ENCODE measurements at places on chromosomes 2 and 18.

DNA sequence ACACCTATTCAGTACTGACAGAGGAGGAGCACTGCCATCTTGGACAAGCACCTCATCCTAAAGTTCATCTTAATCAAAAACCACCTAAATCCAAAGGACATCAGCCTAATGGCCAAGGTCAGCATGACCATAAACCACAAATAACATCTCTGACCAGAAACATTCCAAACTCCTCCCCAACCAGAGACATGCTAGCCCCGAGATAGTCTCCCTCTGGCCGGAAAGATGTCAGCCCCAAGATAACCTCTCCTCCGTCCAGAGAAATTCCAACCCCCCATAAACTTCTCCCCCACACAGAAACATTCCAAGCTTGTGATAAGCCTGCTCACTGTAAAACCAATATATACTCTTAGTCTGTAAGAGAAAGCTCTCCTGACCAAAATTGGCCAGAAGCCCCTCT is 260.6 kb downstream of the CLIP4 start:
- no peak for DNase-seq

- no peak for DNase-seq
Observed at GRCh38 chr2:101949304-101949703, 42.5 kb upstream of the IL1R2 start.

DNA sequence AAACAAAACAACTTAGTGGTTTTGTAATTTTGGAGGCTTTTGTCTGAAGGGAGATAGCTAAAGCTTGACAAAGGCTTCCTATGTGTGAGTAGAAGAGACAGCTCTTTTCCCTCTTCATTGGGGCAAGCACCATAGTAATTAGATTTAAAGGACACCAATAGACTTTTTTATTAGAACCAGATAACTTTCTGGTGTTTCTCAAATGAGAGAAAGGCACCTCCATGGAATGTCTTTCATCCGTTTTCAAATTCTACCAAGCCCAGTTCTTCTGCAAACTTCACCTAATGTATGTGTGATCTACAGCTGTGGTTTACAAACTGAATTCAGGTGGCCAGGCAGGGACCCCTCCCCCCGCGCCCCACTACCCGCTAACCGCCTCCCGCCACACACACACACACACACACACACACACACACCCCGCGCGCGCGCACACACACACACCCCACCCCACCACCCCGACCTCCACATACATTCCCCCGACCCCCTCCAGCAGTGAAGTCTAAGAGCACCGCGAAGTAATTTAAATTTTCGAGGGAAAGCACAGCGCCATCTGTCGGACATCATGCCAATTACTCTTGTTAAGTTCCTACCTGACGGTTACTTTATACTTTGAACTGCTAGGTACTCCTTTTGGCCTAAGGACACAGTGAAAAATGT is 31.6 kb upstream of the PPP1R1C start:
- DNase-seq, result peak; percentile 66

DNA sequence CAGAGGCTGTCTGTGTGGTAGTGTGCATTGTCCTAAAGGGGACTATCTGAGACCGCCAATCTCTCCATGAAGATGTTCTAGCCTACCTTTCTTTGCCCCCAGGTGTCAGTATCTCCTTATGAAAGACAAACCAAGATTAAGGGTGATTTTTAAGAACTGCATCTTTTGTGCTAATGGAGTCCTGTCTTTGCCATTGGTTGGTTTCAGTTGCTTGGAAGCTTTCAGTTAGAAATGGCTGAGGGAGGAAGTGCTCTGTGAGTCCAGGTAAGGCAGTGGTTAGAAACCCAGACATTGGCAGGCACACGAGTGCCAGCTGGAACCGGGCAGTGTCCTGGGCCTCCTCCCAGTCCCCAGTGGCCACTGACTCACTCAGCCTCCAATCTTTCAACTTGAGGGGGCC is 111.3 kb downstream of the DOCK10 start:
- DNase-seq, result no peak

DNA sequence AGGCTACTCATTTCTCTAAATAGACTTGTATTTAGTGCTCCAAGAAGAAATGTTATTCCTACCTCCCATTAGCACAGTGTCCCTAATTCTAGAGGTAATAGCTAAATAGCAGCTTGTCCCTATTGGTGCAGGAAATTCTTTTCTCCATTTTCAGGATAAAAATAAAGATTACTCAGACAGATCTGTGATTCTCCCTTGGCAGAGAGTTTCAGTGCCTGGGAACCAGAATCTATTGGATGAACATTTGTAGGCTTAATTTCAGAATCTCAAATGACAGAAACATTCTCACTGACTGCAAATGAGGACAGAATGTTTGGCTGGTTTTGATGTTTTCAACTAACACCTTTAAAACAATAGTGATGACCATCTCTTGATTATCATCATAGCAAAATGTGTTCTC is 33.3 kb upstream of the LGALSL start:
- DNase-seq, result no peak

DNA sequence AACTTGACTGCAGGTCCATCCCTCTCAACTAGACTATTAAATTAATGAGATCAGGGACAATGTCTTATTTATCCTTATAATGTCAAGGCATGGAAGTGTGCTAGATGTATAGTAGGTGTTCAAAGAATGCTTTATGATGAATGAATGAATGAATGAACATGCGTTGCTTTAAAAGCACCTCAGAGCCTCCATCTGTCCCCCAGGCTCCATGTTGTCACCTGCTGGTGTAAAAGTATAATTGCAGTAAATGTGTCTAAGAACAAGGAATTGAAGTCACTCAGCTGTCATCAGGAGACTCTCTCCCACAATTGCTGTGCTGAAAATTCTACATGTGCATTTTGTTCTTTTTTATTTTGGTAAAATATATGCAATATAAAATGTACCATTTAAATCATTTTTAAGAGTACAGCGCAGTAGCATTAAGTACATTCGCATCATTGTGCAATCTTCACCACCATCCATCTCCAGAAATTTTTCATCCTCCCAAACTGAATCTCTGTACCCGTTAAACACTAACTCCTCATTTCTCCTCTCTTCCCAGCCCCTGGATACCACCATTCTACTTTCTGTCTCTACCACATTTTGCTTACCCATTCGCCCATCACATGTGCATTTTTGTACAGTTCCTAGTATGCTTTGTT is 52.6 kb downstream of the GNAL start:
- peak; percentile 34 for DNase-seq

GRCh38 chr18:56326336-56327072 is 311.9 kb downstream of the TXNL1 start:
- DNase-seq, result no peak

DNA sequence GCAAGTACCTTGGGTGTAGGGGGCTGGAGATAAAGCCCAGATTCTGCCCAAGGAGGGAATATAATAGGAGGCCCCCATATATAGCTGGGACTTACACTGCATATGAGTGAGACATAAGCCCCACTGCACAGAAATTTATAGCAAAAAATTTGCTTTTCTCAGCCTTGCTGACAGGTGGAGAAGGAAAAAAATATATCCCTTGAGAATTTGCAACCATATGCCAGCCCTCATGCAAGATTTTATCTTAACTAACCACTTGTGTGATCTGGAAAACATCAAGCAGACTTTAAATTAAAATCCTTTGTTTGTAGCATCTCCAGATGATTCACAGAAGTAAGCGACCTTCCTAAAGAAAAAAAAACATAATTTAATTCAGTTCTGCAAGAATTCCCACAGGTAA is 288.2 kb downstream of the BCL2 start:
- no peak for DNase-seq

DNA sequence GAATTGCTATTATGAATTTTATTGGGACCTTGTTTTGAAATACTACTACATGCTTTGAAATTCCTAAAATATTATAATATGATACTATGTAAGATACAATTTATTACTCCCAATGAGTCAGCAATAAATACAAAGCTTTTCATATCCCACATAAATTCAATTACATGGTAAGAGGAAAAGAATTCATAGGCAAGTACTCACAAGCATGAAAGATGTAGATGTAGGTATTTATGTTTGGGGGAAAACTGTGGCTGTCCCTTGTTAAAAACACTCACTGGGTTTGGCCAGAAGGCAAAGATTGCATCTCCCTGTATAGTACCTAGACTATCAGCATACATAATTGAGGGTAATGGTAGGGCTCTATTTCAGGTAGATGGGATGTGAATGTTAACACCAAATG is 90.4 kb downstream of the MBD2 start:
- no peak for DNase-seq

DNA sequence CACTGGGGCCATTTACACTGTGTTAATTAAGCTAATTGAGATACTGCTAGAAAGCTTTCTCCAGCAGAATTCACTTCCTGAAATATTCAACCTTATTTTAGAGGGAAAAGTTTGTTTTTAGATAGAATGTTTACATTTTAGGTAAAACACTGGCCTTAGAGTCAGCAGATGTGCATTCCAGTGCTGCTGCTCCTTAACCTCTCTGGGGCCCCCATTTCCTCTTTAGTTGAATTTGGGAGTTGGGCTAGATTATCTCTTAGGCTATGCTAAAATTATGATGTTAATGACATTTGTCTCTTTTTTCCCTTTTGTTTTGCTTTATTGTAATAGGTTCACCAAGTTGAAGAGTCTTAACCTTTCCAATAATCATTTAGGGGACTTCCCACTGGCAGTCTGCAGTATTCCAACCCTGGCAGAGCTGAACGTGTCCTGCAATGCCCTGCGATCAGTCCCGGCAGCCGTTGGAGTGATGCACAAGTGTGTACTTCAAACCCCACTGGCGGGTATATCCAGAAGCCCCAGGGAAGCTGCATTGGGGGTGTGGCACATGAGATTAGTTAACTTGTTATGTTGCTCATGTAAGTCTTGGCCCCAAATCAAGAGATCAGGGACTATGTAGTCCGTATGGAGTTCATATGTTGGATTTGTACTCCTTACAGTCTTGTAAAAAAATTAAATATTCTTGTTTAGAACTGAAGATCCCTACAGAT is 179.5 kb downstream of the PHLPP1 start:
- DNase-seq, result no peak

All from HEK293T (cell line).